ENCODE measurements at places on chromosomes 4 and X. TPM values are rescaled to one million over a fixed set of nuclear protein-coding genes. Genes with fewer than 3 reads are reported as not detected.

Gene EPHA5
- total RNA-seq: not detected

- no peak for DNase-seq
Observed at GRCh38 chr4:110501826-110502225, 25.9 kb downstream of the ENPEP start.

DNA sequence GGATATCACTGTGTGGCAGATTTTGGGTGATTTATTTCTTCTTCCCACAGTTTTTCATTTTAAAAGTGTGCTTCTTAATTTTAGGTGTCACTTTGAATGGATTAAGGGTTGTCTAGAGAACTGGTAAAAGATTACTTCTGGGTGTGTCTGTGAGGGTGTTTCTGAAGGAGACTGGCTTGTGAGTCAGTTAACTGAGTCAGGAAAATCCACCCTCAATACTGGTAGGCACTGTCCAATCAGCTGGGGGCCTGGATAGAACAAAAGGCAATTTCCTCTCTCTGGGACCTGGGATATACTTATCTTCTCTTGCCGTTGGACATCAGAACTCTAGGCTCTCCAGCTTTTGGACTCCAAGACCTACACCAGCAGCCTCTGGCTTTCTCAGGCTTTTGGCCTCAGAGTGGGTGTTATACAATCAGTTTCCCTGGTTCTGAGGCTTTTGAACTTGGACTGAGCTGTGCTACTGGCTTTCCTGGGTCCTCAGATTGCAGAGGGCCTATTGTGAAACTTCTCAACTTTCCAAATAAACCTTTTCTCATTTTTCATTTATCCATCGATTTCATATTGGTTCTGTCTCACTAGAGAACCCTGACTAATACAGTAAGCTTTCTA lies 413.1 kb downstream of the GBA3 start:
- no peak for DNase-seq

Gene GDPD2
- 1.5 TPM for total RNA-seq

DNA sequence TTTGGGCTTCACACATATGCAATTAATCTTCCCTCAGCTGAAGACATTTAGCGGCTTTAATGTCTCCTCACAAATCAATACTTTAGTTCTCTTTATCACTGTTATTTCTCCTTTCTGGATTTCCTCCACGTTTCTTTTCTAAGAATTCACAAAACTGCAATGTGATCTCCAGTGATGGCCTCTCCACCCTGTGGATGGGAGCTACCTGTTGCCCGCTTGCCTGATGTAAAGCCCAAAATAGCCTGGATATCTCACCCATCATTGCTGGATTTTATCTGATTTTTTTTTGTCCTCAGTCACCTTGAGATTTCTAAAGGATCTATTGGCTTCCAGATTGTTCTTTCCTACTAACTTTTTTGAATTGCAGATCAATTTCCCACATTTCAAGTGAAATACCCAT lies 129.3 kb upstream of the FAM241A start:
- no peak for DNase-seq

Gene GPAT3
- total RNA-seq: 3.3 TPM

GRCh38 chr4:3208826-3209225 lies 40.1 kb upstream of the MSANTD1 start:
- DNase-seq: no peak

Gene ADAMTS3
- total RNA-seq: 0.94 TPM

GRCh38 chr4:41883988-41884734 lies 51.1 kb upstream of the TMEM33 start:
- no peak for DNase-seq

GRCh38 chrX:69614886-69615285 lies 1.0 kb upstream of the EDA start:
- no peak for DNase-seq

- no peak for DNase-seq
Observed at GRCh38 chr4:123093236-123093635, 170.8 kb upstream of the NUDT6 start.
